ENCODE measurements at places on chromosomes 3 and 15.
A peak's percentile ranks its signal among the peaks of the same experiment; 100 is the strongest.

DNA sequence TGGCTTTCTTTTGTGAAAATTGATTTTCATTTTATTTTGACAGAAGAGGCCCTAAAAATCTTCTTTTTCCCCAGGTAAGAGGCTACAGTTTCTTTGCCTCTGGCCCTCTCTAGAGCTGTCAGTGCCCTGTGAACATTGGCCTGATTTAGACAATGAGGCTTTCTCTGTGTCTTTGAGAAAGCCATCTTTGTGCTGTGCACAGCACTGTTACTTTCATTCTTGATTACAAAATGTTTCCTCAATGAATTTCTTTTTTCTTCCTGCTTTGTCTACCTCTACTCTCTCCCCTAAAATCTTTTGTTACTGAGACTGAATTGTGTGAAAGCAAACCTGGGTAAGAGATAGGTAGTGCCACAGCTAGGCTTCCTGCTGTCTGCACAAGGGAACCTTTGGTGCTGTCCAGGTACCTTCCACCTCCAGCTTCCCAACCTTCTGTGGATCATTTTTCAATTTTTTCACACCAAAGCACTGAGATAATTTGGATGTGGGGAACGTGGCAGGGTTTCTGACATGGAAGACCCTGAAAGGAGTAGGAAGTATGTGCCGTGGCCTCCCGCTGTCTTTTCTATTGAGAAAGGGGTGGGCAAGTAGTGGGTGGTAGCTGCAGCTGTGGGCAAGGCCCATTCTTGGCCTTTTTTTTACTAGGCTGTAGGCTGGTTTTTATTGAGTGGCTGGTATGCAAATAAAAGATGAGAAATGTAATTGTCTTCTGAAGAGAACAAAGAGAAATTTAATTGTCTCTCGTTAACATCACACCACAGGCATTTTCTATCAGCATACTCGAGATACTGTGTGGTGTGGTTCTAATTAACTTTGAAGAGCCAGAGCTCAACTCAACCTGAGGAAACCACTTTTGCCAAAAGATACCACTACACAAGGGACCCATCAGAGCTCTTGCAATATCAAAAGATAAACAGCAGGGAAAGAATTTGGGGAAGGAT, 21.0 kb downstream of the RAB8B start:
- DNase-seq, result no peak

- no peak for DNase-seq
These were observed 45.7 kb downstream of the ZBTB11 start for GRCh38 chr3:101631098-101631796.

DNA sequence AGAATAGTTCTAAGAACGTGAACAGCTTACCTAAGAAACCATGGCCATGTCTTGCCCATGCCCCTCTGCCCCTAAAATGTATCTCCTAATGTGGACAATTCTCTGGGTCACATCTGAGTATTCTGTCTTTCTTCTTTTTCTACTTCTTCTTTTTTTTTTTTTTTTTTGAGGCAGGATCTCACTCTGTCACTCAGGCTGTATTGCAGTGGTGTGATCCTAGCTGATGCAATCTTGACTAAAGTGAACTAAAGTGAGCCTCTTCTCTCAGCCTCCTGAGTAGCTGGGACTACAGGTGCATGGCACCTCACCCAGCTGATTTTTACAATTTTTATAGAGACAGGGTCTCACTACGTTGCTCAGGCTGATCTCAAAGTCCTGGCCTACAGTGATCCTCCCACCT, 204.8 kb upstream of the ZPLD1 start:
- DNase-seq, result no peak

DNA sequence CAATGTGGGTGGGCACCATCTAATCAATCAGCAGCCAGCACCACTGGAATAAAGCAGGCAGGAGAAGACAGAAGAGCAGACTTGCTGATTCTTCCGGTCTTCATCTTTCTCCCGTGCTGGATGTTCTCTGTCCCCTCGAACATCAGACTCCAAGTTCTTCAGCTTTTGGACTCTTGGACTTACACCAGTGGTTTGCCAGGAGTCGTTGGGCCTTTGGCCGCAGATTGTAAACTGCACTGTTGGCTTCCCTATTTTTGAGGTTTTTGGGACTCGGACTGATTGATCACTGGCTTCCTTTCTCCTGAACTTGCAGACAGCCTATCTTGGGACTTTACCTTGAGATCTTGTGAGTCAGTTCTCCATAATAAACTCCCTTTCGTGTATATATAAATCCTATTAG, 292.8 kb downstream of the BCHE start:
- no peak for DNase-seq

DNA sequence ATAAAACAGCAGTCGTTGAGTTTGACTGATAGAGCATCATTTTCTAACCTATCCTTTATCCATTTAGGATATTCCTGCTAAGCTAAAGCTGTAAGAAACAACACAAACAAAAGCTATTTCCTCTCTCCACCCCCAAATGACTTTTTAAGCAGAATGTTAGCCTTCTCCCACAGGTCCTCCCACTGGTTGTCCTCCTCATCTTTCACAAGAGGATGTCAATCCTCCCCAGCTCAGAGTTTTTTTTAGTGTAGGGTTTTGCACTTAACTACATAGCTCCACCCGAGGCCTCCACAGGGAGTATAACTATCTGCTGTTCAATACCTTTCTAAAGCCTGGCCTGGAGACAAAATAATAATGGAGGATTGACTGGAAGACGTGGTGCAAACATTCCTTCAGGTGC, 7.8 kb downstream of the SETMAR start:
- DNase-seq, result no peak

GRCh38 chr15:33618350-33618749, 307.6 kb downstream of the RYR3 start:
- peak; percentile 6 for DNase-seq

- DNase-seq, result peak; percentile 13
These were observed 65.6 kb upstream of the CADM2 start for GRCh38 chr3:84893211-84893610.

DNA sequence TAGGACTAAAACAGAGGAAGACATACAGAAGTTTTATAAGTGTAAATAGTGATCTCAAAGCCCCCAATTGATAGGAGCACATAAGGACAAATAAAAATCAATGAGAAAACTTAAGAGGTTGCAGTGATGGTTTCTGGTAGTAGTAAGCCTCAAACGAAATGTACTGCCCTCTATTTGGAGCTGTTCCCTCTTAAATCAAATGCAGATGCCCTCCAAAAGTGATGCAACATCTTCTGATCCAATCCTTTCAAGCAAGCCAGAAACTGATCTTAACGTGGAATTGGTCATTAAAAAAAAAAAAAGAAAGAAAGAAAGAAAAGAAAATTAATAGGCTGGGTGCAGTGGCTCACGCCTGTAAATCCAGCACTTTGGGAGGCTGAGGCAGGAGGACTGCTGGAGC, 259.3 kb downstream of the ZBTB20 start:
- DNase-seq, result no peak

DNA sequence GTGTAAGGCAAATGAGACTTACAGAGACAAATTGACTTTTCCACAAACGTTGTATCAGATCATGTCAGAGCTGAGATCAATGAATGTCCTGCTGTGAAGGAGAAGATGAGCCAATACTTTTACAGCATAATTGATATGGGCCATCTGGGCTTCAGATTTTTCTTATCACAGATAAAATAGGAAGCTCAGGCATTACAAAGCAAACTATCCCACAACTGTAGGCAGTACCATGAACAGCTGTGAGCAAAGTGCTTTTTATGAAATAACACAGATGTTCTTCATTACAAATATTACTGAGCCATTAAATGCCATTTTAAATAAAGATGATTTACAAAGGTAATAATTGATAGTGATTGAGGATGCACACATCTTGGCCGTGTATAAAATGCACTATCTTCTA, 852.3 kb downstream of the OTOL1 start:
- DNase-seq, result no peak

DNA sequence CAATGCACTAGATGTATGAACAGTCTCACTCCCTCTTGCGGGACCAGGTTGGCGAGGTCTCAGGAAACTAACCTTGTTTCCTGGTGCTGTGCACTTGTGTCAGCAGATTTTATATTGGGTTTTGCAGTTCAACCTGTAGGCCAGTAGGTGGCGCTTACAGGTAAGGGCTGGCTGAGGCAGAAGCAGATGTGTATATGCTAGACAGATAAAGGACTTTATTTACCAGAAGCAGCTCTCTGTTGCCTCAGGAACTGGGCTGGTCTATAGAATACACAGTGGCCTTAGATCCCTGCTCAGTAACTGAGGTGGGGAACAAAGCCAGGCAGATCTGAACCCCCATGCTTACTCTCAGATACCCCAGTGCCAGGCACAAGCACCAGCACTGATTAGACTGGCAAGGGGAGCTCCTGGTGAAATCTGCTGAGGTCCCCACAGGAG, 296.8 kb downstream of the DOCK3 start:
- DNase-seq, result peak; percentile 60

- no peak for DNase-seq
These were observed 9.6 kb downstream of the TFRC start for GRCh38 chr3:196072313-196072712.

Measured in NCI-H2171 treated with DMSO at 0.1 percent for 48 hours (cell line).